ENCODE measurements at places on chromosomes 6 and 20.
A peak's percentile ranks its signal among the peaks of the same experiment; 100 is the strongest.

GRCh38 chr6:14957355-14958059, 288.4 kb upstream of the JARID2 start:
- peak; percentile 28 for DNase-seq

DNA sequence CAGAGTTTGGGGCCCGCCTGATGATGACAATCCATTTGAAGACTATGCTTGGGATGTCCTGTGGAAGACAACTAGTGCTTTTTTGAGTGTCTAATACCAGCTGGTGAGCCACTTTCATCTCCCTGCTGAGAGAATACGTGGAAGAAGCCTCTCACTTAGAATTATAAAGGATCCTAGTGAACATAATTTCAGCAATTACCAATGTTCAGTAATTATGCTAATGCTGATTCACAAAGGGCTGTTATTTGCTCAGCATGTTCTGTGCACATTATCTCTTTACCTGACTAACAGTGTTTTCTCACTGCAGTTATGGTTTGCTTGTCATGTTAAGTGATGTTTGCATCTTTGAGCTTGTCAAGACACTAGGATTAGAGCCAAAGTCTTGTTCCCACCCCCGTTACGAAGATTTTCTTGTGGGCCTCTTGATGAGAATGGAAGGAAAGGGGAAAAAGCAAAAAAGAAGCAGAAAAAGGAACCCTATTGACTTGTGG, 282.1 kb upstream of the CHD6 start:
- no peak for DNase-seq

DNA sequence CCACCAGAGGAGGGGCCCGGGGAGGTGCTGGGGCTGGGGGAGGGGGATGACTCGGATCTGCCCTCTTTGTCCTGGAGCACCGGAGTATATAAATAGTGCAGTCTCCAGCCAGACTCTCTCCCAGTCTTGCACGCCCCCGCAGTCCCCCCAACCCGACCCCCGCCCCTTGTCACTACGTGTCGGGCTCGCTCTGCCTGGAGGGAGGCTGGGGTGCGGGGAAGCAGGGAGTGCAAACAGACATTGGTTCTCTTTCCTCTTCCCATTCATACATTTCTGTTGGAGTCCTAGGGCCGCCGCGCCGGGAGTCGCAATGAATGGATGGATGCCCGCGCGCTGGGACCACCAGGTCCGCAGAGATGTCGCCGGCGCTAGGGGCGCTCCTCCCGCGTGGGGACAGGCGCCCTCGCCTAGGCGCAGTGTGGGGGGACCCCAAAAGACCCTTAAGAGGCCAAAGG, 179.3 kb downstream of the TBXT start:
- DNase-seq, result no peak

DNA sequence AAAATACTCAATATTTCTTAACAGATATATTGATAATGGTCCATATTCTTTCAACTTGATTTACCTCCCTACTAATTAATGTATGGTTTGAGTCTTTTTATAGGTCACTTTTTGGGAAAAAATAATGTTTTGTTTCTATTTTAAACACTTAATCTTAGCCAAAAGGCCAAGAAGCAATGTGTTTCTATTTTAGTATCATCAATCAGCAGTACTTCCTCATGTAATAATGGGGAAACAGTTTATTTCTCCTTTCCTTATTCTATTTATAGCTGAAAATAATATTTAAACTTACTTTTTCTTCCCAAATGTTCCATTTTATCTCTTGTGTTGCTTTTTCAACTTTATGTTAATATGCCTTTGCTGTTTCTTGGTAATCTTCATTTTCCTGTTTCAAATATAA, 295.1 kb downstream of the ALDH8A1 start:
- DNase-seq, result no peak

DNA sequence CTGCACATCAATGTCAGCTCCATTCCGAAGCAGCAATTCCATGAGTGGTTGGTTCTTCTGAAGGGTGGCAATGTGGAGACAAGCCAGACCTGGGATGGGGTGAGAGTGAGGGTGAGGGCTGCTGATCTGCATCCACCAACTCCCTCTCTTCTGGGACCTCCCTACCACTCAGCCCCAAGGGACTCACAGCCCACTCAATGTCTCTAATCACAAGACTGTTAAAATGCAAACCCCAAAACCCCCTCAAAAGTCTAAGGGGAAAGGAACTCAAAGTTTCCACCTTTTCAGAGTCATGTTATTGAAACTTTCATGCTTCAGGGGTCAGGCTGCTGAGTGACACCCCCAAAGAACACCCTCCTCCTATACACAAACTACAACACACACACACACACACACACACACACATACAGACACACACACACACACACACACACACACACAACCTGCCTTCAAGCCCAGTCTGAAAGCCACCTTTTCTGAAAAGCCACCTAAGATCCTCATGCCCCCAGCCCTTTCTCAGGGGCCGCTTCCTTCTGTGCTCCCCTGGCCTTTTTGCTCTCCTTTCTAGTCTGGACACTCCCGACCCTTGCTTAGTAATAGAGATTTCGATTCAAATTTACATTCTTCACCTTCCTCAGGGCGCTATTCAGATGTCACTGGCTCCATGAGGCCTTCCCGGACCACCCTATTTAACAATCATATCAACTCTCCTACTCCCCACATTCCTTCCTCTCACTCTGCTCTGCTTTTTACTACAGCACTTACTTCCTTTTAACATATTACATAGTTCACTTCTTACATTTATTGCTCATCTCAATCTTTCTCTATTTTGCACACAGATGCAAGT, 3.3 kb upstream of the SLC35B2 start:
- DNase-seq, result peak; percentile 71

GRCh38 chr6:51675020-51675921, 412.1 kb downstream of the PKHD1 start:
- DNase-seq, result no peak

GRCh38 chr6:44064089-44064947, 62.9 kb downstream of the MRPL14 start:
- no peak for DNase-seq
